ENCODE measurements at places on chromosomes 5 and 9.

GRCh38 chr9:111794835-111795556, at the start of gene SHOC1:
SHOC1 (minus strand) TSS chr9:111794937; CDS start chr9:111791418, 3,519 bp downstream.
- no peak for DNase-seq

- DNase-seq = no peak
These were observed 75.5 kb upstream of the UNC5A start for GRCh38 chr5:176734756-176735342.

DNA sequence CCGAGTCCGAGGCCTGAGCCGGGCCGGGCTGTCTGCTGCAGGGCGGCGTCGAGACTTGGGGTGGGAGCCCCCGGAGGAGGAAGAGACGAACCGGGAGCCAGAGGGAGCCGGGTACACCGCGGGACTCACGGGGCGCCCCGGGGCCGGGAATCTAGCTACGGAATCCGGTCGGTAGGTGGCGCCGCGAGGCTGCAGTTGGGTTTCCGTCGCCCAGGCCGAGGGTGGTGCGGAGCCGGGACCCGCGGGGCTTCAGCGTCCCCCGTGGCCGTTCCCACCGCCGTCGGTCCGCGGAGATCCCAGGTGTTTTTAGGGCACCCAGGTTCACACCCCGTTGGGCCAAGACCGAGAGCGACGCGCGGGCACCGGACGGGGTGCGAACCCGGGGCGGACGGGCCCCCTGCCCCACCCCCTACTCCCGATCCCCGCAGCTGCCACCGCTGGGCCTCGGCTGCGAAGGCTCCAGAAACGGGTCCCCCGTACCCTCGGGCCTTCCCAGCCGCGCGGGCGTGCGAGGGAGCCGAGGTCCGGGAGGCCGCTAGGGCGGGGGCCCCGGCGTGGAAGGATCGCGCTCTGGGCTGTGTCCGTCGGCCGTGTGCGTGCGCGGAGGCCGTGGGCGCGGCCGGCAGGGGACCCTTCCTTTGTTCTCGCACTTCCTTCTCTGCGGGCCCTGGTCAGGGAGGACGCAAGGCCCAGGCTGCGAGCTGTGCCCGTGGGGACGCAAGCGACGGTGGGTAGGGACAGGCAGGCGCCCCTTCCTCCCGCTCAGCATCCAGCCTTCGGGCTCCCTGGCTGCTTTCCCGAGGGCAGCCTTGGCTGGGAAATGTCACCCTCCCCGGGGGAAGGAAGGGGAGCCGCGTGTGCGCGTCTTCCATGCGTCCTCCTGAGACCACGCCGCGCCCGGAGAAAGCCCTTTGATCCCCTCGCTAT, 146.6 kb downstream of the GAPVD1 start:
- DNase-seq = peak; percentile 73

- no peak for DNase-seq
These were observed 6.6 kb downstream of the SLC22A4 start for GRCh38 chr5:132300577-132301343.

DNA sequence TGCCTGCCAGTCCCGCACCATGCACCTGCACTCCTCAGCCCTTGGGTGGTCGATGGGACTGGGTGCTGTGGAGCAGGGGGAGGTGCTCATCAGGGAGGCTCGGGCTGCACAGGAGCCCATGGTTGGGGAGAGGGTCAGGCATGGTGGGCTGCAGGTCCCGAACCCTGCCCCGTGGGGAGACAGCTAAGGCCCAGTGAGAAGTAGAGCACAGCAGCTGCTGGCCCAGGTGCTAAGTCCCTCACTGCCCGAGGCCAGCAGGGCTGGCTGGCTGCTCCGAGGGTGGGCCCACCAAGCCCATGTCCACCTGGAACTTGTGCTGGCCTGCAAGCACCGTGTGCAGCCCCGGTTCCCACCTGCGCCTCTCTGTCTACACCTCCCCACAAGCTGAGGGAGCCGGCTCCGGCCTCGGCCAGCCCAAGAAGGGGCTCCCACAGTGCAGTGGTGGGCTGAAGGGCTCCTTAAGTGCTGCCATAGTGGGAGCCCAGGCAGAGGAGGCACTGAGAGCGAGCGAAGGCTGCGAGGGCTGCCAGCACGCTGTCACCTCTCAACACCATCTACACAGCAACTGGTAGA, 88.5 kb upstream of the ELAVL2 start:
- DNase-seq = no peak

All from ACHN (cell line).